Calu3 (cell line): ENCODE measurements at places on chromosomes 4 and X. TPM values are rescaled to one million over a fixed set of nuclear protein-coding genes. Genes with fewer than 3 reads are reported as not detected.

- DNase-seq = no peak
Measured at GRCh38 chrX:32788936-32789335, 422.4 kb downstream of the DMD start.

DNA sequence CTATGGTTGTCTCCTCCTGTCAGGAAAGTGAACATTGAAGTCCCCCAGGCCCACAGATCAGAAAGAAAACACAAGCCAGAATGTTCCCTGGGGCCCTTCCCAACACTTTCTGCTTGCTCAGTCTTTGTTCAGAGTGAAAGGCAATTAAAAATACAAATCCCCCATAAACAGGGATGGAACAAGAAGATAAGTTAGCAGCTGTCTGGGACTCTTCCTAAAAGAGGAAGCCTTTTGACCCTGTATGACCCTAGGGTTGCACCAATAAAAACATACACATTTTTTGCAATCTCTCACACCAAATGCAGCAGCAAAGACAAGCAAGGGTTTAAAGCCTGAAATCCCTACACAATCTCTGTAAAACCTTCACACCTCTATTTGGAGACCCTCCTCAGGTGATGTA is 22.6 kb downstream of the IRF2 start:
- no peak for DNase-seq

DNA sequence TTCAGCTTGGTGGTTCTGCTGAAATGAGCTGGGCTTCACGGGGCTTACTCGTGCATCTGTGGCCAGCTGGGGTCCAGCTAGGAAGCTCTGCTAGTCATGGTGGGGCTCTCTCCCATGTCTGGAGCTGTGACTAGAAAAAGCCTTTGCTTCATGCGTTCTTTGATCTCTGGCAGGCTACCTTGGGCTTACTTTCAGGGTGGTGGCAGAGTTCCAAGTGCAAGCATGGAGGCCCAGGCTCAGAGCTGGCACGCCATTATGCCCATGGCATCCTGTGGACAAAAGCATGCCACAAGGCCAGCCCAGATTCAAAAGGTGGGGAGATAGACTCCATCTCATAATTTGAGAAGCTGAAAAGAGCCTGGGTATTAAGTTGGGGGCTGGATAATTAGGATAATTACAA is 55.4 kb upstream of the GBA3 start:
- DNase-seq = no peak

- DNase-seq = no peak
Measured at GRCh38 chrX:97326456-97326855, 442.7 kb downstream of the RPA4 start.

DNA sequence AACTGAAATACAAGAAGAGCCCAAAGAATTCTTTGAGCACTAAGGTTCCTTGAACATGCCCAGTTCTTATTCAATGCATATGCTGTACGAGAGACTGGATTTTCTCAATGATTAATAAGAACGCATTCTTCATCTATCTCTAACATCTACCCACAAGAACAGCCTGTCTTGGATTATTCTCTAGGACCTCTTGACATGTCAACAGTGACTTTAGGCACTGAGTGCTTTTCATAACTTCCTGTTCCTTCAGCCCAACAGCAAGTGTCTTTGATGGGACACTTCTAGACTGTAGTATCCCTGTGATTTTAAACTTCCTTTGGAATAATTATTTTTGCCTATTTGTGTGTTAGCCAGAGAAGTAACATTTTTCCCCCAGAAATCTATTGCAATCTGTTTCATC is 69.3 kb downstream of the OPHN1 start:
- no peak for DNase-seq

GRCh38 chrX:3184176-3184930 is 143.1 kb downstream of the ARSF start:
- no peak for DNase-seq

GRCh38 chr4:153276971-153277370 is 67.5 kb upstream of the MND1 start:
- no peak for DNase-seq

DNA sequence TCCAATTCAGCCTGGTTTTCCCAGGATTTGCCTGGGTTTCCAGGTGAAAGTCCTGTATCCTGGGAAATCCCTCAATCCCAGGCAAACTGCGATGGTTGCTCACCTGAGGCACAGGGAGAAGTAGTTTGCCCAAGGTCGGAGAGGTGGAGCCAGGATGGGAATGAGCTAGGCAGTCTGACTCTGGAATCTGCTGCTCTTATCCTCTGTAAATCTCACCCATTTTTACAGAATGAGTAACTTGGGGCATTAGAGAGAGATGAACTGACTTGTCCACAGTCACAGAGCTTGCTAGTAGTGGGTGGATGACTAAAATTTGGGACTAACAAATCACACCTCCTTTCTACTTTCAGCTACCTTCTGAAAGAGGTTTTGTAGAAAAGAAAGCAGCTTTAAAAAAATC is 9.8 kb upstream of the ARX start:
- no peak for DNase-seq

Gene NPNT
- 88.5 and 90.1 TPM in 2 replicates for total RNA-seq

Gene PAGE1
- total RNA-seq = not detected in 2 replicates

Gene CXorf49B
- total RNA-seq = 0.76 and 2.0 TPM in 2 replicates

Gene CXCL1
- total RNA-seq = 212 and 414 TPM in 2 replicates
